Non-pigmented ciliary epithelial cell (primary cell): ENCODE measurements at places on chromosomes 1 and 21.
A peak's percentile ranks its signal among the peaks of the same experiment; 100 is the strongest.

- no peak for DNase-seq
Observed at GRCh38 chr1:2097386-2098300, 47.4 kb downstream of the PRKCZ start.

- no peak for DNase-seq
Observed at GRCh38 chr1:109570414-109570813, 22.0 kb downstream of the GNAI3 start.

GRCh38 chr1:3456964-3457909 lies 2.8 kb downstream of the ARHGEF16 start:
- DNase-seq, result no peak

- DNase-seq, result no peak
Observed at GRCh38 chr21:32599526-32599925, 12.7 kb downstream of the CFAP298 start.

DNA sequence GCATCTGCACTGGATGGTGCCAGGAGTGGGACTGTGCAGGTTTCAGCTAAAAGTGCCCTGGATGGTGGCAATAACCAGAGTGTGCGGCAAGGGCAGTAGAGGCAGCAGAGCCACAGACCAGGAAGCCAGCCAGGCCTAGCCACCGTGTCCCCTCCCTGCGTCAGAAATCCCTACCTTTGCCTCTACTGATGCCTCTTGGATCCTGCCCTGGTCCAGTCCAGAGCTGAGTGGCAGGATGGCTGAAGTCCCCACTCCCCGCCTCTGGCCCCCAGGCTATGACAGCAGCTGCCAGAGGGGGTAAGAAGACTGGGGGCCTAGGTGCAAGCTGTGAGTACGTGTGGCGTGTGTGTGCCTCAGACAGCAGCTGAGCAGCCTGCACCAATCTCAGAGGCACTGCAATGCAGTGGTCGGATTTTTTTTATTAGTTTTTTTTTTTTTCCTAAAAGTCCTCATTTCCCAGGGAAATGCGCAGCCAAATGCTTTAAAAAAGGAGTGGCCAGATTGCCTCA lies 51.9 kb downstream of the SYT2 start:
- DNase-seq, result no peak

- no peak for DNase-seq
Observed at GRCh38 chr1:230855886-230856285, 12.4 kb downstream of the C1orf198 start.

- DNase-seq, result no peak
Observed at GRCh38 chr1:61641578-61642336, 83.2 kb downstream of the TM2D1 start.

DNA sequence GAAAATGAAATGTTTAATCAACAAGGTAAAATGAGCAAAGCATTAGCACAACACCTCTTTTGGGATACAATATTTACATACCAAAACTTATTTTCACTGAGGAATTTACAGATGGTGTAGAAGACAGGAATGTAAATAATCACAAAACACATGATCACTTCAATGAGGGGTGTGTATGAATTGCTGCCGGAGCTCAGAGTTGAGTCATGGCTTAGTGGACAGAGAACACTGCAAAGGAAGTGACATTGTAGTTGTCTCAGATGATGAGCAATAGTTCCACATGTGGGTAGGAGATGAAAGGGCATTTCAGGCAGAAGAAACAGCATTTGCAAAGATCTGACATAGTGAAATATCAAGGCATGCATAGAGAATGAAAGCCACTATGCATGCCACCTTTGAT lies 5.6 kb upstream of the KPRP start:
- DNase-seq, result peak; percentile 54

DNA sequence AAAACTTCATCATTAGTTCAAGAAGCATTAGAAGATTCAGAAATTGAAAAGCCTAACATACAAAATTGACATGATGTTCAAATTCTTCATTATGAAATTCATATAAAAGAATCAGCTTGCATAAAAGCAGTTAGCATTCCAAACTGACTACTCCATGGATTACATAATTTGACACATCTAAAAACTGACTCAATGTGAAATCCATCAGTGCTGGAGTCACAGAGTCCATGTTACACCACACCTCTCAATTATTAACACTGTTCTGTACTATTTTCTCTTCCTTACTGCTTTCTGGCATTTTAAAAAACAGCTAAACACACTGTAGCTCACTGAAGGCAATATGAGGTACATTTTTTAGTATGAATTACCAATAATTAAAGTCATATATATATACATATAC lies 28.0 kb downstream of the ARHGAP29 start:
- peak; percentile 18 for DNase-seq

GRCh38 chr1:172494166-172494565 lies 38.8 kb upstream of the SUCO start:
- no peak for DNase-seq

DNA sequence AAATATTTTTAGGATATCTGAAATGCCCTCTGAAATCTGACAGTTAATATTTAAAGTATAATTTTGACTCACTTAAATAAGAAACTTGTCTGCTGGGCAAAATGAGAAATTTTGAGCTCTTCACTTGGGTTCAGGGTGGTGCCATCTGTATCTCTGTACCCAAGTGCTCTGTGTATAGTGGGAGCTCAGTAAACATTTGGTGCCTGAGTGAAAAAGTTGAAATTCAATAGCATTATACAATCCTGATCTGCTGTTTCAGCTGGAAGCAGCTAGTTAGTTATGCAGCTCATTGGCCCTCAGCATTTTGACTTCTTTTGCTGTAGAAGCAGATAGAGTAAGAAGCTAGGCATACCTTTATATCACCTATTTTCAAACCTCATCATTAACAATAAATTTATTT lies 73.3 kb downstream of the RPE65 start:
- DNase-seq, result no peak

GRCh38 chr1:244388961-244389360 lies 62.7 kb downstream of the ADSS2 start:
- DNase-seq, result no peak

GRCh38 chr1:157069601-157070000 lies 24.1 kb upstream of the ARHGEF11 start:
- DNase-seq, result no peak

- no peak for DNase-seq
Observed at GRCh38 chr1:19665496-19666465, 1.1 kb downstream of the HTR6 start.

GRCh38 chr1:53957194-53957818 lies 11.2 kb downstream of the LRRC42 start:
- DNase-seq, result peak; percentile 47

DNA sequence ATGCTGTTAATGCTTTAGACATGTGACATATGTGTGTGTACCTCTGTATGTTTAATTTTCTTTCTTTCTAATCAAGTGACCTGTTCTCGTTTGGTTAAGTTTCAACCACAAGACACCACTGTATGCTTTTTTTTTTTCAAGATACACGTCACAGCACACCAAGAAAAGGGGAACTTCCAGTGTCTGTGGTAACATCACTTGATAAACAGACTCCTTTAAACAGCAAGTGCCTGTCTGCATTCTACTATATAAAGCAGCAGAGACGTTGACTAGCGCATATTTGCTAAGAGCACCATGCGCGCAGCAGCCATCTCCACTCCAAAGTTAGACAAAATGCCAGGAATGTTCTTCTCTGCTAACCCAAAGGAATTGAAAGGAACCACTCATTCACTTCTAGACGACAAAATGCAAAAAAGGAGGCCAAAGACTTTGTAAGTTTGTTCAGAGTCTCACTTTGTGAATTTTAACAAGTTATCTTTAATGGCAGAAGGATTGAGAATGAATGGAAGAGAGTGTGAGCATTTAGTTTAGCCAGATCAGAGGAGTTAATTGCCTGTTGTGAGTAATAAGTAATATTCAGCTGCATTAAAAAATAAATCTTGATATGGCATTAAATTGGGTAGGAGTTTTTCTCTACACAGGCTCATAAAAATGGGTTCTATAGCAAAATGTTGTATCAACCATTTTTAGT lies at the start of gene RGS1:
TSS of gene RGS1 (plus strand) at position 275 of the 691 bp plus-strand sequence. CDS start at position 295, 20 bp downstream.
- no peak for DNase-seq

DNA sequence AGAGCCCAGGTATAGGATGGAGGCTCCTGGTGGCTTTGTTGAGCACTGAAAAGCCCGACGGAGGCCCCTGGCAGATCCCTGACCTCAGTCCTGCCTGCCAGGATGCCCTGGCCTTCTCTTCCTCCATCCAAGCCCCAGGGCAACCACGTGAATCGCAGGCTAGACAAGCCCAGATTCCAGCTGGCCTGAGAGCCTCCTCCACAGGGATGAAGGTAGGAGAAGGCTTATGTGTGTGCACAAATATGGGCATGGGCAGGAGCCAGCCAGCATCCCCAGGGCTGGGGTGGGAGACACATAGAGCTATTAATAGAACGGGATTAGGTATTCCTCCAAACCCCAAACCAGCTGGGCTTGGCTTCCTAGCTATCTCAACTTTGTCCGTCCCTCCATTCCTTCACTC lies 4.0 kb upstream of the EXTL1 start:
- DNase-seq, result no peak
